Hair follicle dermal papilla cell (primary cell): ENCODE measurements at places on chromosomes 4 and X. TPM values are rescaled to one million over a fixed set of nuclear protein-coding genes. Genes with fewer than 3 reads are reported as not detected.

HSFX1 gene
- total RNA-seq = 0.97 and 1.3 TPM in 2 replicates

SHROOM4 gene
- 2.2 and 2.6 TPM in 2 replicates for total RNA-seq

VCX3B gene
- total RNA-seq = not detected in 2 replicates

ARMCX6 gene
- total RNA-seq = 30.3 and 35.0 TPM in 2 replicates

UGT2B17 gene
- not detected in 2 replicates for total RNA-seq

SLC49A3 gene
- 4.4 and 8.5 TPM in 2 replicates for total RNA-seq

RTL3 gene
- 1.2 and 2.4 TPM in 2 replicates for total RNA-seq

CXCL3 gene
- 1.1 and 5.2 TPM in 2 replicates for total RNA-seq

ANOS1 gene
- total RNA-seq = 0.12 and 0.49 TPM in 2 replicates

BRCC3 gene
- 11.2 and 11.7 TPM in 2 replicates for total RNA-seq

FGFBP2 gene
- 0.49 and 0.81 TPM in 2 replicates for total RNA-seq

CORIN gene
- total RNA-seq = 1.1 and 6.8 TPM in 2 replicates

PROM1 gene
- total RNA-seq = under 0.01 and 0.12 TPM in 2 replicates

ADAMTS3 gene
- 4.5 and 6.7 TPM in 2 replicates for total RNA-seq

USP17L10 gene
- not detected in 2 replicates for total RNA-seq

OTOP1 gene
- total RNA-seq = not detected in 2 replicates

SULT1B1 gene
- total RNA-seq = under 0.01 and 0.12 TPM in 2 replicates

EDA2R gene
- 14.4 and 19.6 TPM in 2 replicates for total RNA-seq

C4orf46 gene
- 14.3 and 14.4 TPM in 2 replicates for total RNA-seq

USP51 gene
- 3.4 and 3.6 TPM in 2 replicates for total RNA-seq

AWAT2 gene
- total RNA-seq = not detected in 2 replicates

OCRL gene
- total RNA-seq = 16.9 and 18.3 TPM in 2 replicates

TCEAL7 gene
- 21.3 and 23.6 TPM in 2 replicates for total RNA-seq

SAP30 gene
- 22.7 and 23.9 TPM in 2 replicates for total RNA-seq

SYTL5 gene
- 0.12 and 0.16 TPM in 2 replicates for total RNA-seq

TEX11 gene
- not detected in 2 replicates for total RNA-seq

GPR34 gene
- total RNA-seq = not detected in 2 replicates

ASB9 gene
- 3.0 and 3.2 TPM in 2 replicates for total RNA-seq

CT45A1 gene
- not detected in 2 replicates for total RNA-seq

BTC gene
- total RNA-seq = 0.24 and 0.32 TPM in 2 replicates

PACRGL gene
- 19.1 and 24.0 TPM in 2 replicates for total RNA-seq

P2RY4 gene
- total RNA-seq = 0.32 TPM in 1 of 2 replicates, not detected in the other

PLRG1 gene
- 73.2 and 92.0 TPM in 2 replicates for total RNA-seq

GUCY1A1 gene
- 0.49 and 0.97 TPM in 2 replicates for total RNA-seq

FHDC1 gene
- total RNA-seq = 0.65 and 1.2 TPM in 2 replicates

CLTRN gene
- 0.24 TPM in 1 of 2 replicates, not detected in the other for total RNA-seq

PCDH10 gene
- 7.5 and 9.8 TPM in 2 replicates for total RNA-seq

IQCM gene
- not detected in 2 replicates for total RNA-seq

MAGEA9B gene
- not detected in 2 replicates for total RNA-seq

YY2 gene
- 1.6 TPM in 2 replicates for total RNA-seq

SSX4B gene
- not detected in 2 replicates for total RNA-seq

MID1 gene
- total RNA-seq = 8.5 and 12.8 TPM in 2 replicates

AIMP1 gene
- 33.1 and 49.4 TPM in 2 replicates for total RNA-seq

RNF212 gene
- total RNA-seq = 1.6 and 3.4 TPM in 2 replicates

TRIM2 gene
- total RNA-seq = 88.8 and 122 TPM in 2 replicates

TAB3 gene
- total RNA-seq = 16.2 and 16.4 TPM in 2 replicates

CT55 gene
- total RNA-seq = not detected in 2 replicates

SATL1 gene
- not detected in 2 replicates for total RNA-seq

AFM gene
- total RNA-seq = not detected in 2 replicates

STBD1 gene
- total RNA-seq = 6.8 and 8.0 TPM in 2 replicates

SSX2 gene
- total RNA-seq = not detected in 2 replicates

AMTN gene
- total RNA-seq = not detected in 2 replicates

YIPF7 gene
- not detected in 2 replicates for total RNA-seq

DUX4 gene
- not detected in 2 replicates for total RNA-seq

FAM53A gene
- total RNA-seq = 3.7 and 4.0 TPM in 2 replicates

MAGEC3 gene
- total RNA-seq = not detected in 2 replicates
